Mesothelial cell of epicardium (in vitro differentiated cells): ENCODE measurements at places on chromosomes 6 and 20. TPM values are rescaled to one million over a fixed set of nuclear protein-coding genes. Genes with fewer than 3 reads are reported as not detected.

DNA sequence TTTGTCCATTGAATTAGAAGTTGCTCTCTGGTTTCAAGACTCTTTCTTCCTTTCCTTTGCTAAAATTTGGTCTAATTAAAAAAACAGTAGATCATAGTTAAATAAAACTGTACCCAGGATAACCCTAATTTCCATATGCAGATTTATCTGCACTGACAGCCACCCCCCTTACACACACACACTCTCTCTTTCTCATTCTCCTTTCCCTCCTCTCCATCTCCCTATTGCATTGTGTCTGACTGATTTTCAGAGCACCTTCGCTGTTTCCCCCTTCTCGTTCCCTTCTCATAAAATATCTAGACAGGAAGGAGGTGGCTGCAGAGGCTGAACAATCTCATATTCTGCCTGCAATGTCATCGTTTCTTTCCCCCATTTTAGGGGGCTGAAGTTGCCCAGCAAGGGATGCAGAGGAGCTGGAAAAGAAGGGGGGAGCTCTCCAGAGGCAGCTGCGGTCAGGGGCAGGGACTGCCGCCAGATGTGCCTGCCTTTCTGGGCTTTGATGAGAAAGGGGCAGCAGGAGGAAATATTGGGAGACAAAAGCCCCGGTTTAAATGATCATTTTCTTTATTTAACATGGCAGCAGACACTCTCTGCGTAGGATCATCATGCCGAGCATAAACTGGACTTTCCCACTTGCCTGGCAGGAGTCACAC is 22.5 kb upstream of the MMS22L start:
- DNase-seq: no peak

The TP53TG5 gene
- total RNA-seq: 0.47 to 0.69 TPM in 2 of 3 replicates, not detected in the other

The GPX5 gene
- total RNA-seq: not detected in 3 replicates

GRCh38 chr6:34475767-34476328 is 10.0 kb downstream of the PACSIN1 start:
- DNase-seq: no peak

DNA sequence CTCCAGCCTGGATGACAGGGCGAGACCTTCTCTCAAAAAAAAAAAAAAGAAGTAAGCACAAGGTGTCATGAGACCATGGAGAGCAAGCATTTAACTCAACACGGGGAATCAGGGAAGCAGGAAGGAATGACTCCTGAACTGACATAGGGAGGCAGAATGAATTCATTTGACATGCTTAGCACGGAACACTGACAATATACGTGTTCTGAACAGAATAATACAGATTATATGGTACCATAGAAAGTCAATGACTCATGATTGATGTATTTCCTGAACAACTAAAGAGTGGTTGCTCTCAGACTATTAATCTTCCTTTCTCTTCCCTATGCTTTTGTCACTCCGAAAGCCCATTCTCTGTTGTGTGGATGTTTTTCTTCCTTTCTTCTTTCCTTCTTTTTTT is 20.7 kb upstream of the ASIP start:
- no peak for DNase-seq

GRCh38 chr6:6005051-6006005 is 1.4 kb downstream of the NRN1 start:
- DNase-seq: no peak

The CHMP4B gene
- 76.9 to 79.4 TPM (median 77.7 TPM) in 3 replicates for total RNA-seq

The LGSN gene
- total RNA-seq: 0.14 TPM in 1 of 3 replicates, not detected in the others

DNA sequence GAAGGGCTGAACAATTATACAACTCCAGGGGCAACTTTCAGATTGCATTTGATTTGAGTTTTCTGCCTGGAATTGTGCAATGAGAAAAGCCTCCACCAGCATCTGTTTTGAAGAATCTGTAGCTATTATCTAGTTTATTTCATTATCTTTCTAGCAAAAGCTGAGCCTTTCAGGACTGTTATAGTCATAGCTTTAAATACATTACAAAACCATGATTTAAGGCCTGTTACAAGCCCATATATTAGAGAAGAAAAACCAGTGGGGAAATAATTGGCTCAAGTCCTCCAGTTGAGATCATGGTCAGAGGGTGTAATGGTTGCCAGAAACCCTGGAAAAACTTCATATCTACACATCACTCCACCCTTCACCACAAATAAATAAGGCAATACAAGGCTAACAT is 676.2 kb downstream of the HDGFL1 start:
- DNase-seq: no peak

The GRIK2 gene
- 2.9 to 4.1 TPM (median 3.2 TPM) in 3 replicates for total RNA-seq

- DNase-seq: no peak
Observed at GRCh38 chr20:8787090-8787489, 281.8 kb upstream of the PLCB4 start.

The L3MBTL3 gene
- 35.8 to 43.4 TPM (median 36.8 TPM) in 3 replicates for total RNA-seq

- DNase-seq: no peak
Observed at GRCh38 chr6:21265730-21266044, 327.9 kb upstream of the SOX4 start.

GRCh38 chr6:157998707-157999167 is 17.1 kb downstream of the SYNJ2 start:
- DNase-seq: no peak
